Stimulated activated CD8-positive, alpha-beta memory T cell treated with anti-CD3 and anti-CD28 coated beads, Interleukin-15, amount 100 ng/mL, for 48 hours (primary cell): ENCODE measurements at places on chromosomes 3 and 15.

DNA sequence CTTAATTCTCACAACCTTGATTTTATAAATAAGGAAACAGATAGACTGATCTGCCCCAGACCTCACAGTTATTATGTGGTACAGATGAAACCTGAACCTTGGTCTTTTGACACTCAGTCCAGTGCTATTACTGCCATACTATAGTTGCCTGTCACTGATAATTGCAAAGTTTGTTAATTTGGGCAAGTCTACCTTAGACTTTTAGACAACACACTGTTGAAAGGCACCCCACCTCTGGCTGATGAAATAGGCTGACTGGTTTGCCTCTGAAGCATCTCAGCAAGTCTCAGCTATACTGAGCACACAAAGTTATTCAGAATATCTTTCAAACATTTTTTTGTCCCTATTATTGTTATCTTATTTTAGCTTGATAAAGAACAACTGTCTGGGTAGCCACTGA lies 53.1 kb upstream of the MAP4 start:
- DNase-seq, result no peak

DNA sequence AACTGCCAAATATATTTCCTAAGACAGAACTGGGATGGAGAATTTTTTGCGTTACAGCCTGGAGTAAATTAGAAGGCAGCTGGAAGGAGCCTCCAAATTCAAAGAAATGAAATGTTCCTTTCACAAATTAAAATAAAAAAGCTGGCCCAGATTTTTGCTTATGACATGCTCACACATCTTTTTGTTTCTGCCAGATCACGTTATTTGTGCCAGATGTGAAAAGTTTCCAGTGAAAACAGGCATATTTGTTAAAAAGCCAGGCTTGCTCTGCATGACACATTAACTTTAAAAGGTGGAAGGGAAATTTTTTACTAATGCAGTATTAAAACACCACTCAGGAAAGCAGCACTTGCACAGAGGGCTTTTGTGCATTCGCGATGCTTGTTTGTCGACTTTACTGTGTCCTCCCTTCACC lies 23.3 kb upstream of the ACKR4 start:
- DNase-seq, result no peak

DNA sequence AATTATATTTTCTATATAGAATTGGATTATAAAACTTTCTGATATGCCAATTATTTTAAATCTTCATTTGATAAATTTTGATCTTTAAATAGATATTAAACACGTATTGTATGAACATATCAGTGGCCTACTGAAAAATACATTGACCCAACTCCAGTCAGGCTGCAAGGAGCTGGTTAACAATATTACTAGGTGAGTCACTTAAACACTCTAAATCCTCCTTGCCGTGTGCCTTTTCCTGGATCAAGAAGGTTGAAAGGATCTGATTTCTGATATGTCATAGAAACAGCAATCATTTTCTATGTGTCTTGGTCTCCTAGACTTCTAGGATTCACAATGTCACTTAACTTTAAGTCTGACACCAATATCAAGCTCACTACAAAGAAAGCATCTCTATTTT lies 123.2 kb downstream of the TP63 start:
- DNase-seq, result no peak

- no peak for DNase-seq
Observed at GRCh38 chr3:183149915-183150750, 12.4 kb downstream of the LAMP3 start.

DNA sequence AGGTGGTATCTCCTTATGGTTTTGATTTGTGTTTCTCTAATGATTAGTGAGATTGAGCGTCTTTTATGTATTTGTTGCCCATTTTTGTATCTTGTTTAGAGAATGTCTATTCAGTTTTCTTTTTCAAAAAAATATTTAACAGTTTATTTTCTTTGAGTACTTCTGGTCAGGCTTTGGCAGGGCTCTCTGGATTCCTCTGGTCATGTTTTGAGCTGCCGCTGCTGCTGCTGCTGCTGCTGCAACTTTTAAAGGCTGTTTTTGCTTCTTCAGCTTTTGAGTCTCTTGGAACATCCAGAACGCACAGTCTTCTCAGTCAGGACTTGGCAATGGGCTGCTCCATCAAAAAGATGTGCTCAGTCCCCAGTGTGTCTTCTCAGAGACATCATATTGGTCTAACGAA lies 40.1 kb downstream of the REC114 start:
- DNase-seq, result no peak

DNA sequence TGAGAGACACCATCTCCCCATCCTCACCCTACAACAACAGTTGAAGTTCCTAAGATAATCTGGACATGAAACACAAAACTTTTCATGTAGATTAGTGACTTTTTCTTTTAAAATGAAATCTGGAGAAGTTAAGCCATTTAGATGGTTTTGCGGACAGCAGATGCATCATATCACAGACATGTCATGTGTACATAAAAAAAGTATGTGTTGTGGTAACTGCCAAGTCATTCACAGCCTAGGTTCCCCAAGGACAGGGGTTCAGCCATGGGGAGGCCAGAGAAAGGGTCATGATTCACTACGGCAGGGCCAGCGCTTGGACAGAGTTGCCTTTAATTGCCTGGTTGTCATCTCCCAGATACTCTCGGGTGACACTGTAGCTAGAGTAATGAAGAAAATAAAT lies 163.2 kb downstream of the PDZRN3 start:
- DNase-seq, result no peak

GRCh38 chr3:129317848-129318247 lies 39.2 kb downstream of the HMCES start:
- DNase-seq, result no peak

GRCh38 chr15:29092376-29093064 lies 177.1 kb downstream of the NSMCE3 start:
- DNase-seq, result no peak

- DNase-seq, result no peak
Observed at GRCh38 chr3:141255846-141256261, 24.2 kb downstream of the PXYLP1 start.

- DNase-seq, result no peak
Observed at GRCh38 chr15:69604072-69604411, 151.4 kb downstream of the RPLP1 start.

GRCh38 chr3:30646181-30646876 lies 39.9 kb downstream of the TGFBR2 start:
- DNase-seq, result no peak

DNA sequence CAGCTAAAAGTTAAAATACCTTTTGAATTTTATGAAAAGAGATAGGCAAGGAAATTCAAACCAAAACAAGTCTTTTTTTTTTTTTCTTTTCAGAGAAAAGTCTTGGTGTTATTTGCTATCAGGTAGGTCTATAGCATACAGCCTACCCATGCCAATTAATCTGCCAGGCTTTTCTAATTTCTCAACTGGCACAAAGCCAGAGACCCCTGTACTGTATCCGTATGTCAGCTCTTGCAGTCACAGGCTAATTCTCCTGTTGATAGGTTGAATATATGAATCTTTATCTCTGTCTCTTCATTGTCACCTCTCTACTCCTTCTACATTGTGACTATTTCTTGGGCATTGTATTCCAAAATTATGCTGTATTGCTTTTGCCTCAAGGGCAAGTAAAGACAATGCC lies 133.4 kb downstream of the IL5RA start:
- no peak for DNase-seq

GRCh38 chr3:187165144-187165543 lies 25.8 kb upstream of the RPL39L start:
- DNase-seq, result no peak
